Right atrium auricular region (tissue), 2 donors: ENCODE measurements at places on chromosomes 6 and 20.

DNA sequence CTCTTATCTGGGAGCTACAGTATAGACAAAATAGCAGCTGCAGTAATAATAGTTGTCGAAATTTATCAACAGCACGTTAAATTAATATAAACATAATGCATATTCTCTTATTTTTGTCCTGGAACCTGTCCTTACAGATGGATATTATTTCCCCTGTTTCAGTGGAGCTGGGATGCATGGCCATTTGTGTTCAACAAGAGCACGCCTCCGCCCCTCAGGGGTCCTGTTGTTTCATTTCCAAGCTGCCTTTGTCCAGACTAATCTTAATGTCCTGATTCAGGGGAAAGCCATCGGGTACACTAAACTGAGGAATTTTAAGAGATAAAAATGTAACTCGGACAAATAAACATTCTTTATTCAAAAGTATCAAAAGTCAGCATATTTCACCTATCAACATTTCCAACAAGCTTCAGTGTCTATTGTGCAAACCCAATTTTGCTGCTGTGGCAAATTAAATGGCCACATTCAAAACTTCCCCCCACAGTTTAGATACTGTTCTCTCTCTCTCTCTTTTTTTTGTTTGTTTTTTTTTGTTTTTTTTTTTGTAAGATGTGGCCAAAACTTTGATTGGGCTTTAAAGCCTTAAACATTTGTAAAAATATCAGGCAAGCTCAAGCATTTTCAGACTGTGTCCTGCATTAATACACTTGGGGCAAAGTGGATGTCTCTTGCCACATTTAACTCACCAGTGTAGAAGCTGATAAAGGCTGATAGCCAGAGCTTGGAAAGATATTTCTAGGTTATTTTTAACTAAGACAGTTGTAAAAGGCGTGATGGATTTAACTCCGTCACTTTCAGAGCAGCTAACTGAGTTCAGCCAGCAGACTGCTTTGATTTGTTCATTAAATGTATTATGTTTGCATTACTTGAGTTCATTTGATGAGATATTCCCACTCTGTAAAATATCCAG lies 112.5 kb upstream of the QKI start:
- DNase-seq = no peak

- no peak for DNase-seq
Measured at GRCh38 chr6:158157064-158157764, 10.8 kb downstream of the SERAC1 start.

DNA sequence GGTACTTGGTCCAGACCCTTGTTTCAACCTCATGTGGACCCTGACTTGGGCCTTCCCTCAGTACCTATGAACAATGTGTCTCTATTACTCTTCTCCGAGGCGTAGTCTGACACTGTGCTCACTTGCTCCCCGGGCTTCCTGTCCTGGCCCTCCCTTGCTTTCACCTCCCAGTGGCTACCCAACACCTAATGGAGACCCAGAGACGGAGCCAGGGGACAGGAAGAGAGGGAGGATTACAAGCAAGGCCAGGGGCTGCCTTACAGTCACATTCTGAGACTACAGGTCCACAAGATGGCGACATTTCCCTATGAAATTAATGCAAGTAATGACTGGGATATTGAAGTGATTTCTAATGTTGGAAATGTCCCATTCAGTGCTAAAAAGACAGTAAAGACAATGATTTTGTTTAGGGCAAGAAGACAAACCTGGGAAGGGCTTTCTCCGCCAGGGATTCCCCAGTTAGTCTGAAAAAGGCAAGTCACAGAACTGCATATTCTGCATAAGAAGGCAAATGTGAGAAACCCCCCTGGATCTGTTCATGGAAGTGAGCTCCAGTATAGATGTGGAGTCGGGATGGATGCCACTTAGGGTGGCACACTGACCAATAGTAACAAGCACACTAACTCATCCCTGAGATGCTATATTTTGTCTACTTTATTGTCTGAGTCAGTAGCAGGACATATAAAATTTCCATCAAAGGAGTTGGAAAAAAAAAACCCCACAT lies 44.0 kb upstream of the ZBTB24 start:
- DNase-seq = no peak

DNA sequence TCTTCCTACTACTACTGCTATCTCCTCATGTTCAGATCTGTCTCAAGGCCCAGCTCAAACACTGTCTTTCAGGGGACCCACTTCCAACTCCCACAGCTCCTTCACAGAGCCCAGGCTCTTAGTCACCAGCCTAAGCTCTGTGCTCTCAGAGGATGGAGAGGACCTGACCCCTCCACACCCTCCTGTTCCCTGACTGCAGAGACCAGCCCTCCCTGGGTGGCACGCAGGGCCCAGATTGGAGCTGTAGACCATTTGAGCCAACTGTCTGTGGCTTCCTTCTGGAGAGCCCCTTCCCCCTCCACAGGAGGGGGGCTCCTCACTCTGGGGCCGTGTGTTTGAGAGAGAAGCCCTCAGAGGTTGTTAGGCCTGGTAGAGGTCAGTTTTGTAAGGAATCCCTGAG lies 9.8 kb downstream of the SNPH start:
- DNase-seq = no peak
